ENCODE measurements at places on chromosomes 11 and 22.
A peak's percentile ranks its signal among the peaks of the same experiment; 100 is the strongest.

- no peak for DNase-seq
These were observed 7.6 kb upstream of the SLC39A13 start for GRCh38 chr11:47400768-47401279.

DNA sequence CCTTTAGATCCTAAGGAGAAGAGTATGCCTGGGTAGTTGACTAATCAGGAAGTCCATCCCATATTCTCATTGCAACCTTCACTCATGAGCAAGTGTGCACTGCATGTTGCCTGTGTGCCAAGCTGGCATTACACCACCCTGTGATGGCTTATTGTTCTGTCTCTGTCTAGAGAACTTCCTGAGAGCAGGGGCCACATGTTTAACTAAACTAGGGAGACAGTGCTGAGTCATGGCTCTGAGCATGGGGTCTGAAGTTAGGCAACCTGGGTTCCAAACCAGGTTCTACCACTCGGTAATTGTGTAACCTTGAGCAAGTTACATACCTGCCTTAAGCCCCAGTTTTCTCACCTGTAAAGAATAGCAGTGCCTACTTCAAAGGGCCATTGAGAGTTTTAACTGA, 39.6 kb downstream of the CSNK2A3 start:
- DNase-seq = no peak

DNA sequence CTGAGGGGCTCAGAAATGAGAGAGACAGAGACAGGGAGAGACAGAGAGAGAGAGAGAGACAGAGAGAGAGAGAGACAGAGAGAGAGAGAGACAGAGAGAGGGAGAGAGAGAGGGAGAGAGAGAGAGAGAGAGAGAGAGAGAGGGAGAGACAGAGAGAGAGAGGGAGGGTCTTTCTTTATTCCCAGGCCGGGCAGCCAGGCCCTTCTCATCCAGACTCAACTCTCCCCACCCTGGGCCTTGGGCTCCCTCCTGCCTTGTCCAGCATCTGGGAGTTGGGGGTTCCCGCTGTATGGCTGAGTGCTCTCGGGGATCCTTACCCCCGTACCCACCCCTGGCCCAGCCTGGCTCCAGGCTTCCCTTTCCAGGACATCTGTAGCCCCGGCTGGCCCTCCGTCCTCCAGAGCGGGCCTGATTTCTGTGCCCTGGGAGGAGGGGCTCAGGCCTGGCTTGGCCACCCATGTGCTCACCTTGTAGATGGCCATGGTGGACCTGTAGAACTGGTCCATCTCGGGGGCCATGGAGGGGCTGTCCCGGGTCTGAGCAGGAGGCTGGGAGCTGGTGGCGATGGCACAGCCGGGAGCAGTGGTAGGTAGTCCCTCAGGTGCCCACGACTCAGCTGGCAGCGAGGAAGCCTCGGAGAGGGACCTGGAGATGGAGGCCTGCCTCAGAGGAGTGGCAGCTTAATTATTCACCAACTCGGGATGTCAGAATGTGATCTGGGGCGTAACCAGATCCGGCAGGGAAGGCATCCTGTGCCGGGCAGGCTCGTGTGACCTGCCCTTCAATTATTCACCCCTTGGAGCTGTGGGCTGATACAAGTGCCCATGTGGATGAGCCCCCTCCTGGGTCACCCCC, at the start of gene BAIAP2L2:
BAIAP2L2 (minus strand) TSS at position 677 of the 855 bp plus-strand sequence; CDS start at position 518, 159 bp downstream.
- no peak for DNase-seq

DNA sequence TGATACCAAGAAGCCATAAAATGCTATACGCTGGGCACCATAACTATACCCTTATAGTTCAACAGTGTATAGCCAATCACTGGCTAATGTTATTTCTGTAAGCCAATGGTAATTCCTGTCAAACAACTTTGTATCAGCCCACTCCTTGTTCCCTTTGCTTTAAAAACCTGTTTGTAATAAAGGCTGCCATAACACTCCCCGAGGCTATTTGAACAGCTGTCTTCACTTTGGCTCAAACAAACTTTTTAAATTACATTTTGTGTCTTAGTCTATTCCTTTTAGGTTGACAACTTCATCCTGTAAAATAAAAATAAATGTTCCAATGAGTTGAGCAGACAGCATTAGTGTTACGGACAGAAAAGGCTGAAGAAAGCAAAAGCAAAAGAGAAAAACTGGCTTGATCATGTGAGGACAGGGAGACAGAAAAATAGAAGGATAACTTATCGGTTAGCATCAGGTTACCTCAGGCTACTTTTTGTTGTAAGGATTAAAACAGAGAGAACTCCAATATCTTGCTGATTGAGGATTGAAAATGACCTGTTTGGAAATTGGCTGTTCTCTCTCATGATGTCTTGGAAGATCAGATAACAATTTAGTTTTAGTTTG, 95.0 kb downstream of the AASDHPPT start:
- DNase-seq = no peak

DNA sequence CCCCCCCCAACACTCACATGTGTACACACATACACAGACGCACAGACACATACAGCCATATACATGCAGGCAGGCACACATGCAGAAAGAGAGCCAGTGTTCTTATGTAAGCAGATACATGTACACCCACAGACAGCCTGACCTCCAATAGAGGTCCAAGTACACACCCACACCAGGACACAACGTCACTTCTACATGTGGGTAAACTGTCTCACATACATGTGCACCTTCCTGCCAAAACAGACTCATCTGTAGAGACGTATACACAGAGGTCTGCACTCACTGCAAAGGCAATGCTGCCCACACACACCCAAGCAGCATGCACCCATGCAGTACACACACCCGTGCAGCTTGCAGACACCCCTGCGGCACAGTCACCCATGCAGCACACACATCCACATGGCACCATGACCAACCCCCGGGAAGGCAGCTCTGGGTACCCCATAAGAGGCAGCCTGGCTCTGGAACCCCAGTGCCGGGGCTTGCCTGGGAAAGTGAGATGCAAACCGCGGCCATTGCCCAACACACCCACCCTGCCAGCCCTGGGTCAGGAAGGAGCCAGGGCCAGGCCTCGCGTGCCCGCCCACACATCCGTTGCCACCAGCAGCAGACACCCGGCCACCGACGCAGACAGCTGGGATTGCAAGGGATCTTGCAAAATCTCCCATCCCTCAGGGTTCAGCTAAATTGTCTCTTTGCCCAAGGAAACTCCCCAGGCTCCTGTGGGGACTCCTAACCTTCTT, 10.1 kb downstream of the CASTOR1 start:
- peak; percentile 60 for DNase-seq

- no peak for DNase-seq
These were observed 5.0 kb downstream of the THY1 start for GRCh38 chr11:119417726-119418540.

DNA sequence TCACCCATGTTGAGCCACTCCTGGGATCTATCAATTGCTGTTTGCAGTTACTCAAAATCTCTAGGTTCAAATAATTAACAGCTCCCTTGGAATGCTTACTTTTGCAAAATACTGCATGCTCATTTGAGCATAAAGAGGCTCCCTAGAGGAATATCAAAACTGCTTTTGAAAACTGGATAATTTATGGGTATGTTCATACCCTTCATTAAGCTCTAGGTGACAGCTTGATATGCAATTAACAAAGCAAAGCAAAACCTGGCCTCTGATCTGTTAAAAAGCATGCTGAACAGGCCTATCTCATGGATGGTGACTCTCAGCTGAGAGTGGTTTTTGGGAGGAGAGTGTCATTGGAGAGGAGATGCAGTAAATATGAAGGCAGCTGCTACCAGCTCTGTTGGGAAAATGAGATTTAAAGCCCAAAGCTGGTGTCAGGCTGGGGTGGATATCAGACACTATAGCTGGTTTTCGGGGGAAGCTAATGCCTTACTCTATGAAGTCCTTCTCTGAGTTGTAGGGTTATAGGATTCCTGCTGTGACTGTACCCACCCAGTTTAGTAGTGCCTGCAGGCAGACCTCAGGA, 110.9 kb downstream of the RASSF10 start:
- no peak for DNase-seq

DNA sequence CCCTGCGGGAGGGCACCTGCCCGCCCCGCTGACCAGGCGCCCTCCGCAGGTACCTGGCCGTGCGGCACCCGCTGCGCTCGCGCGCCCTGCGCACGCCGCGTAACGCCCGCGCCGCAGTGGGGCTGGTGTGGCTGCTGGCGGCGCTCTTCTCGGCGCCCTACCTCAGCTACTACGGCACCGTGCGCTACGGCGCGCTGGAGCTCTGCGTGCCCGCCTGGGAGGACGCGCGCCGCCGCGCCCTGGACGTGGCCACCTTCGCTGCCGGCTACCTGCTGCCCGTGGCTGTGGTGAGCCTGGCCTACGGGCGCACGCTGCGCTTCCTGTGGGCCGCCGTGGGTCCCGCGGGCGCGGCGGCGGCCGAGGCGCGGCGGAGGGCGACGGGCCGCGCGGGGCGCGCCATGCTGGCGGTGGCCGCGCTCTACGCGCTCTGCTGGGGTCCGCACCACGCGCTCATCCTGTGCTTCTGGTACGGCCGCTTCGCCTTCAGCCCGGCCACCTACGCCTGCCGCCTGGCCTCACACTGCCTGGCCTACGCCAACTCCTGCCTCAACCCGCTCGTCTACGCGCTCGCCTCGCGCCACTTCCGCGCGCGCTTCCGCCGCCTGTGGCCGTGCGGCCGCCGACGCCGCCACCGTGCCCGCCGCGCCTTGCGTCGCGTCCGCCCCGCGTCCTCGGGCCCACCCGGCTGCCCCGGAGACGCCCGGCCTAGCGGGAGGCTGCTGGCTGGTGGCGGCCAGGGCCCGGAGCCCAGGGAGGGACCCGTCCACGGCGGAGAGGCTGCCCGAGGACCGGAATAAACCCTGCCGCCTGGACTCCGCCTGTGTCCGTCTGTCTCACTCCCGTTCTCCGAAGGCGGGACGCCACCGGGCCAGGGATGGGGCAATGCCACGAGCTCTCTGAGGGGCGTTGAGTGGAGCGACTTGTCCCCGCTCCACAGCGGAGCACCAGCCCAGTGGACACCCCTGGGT, 1.8 kb downstream of the GALR3 start:
- no peak for DNase-seq

GRCh38 chr11:25562417-25562816, 769.5 kb upstream of the ANO3 start:
- DNase-seq = peak; percentile 11

GRCh38 chr11:12161137-12161536, 50.7 kb downstream of the MICAL2 start:
- no peak for DNase-seq

DNA sequence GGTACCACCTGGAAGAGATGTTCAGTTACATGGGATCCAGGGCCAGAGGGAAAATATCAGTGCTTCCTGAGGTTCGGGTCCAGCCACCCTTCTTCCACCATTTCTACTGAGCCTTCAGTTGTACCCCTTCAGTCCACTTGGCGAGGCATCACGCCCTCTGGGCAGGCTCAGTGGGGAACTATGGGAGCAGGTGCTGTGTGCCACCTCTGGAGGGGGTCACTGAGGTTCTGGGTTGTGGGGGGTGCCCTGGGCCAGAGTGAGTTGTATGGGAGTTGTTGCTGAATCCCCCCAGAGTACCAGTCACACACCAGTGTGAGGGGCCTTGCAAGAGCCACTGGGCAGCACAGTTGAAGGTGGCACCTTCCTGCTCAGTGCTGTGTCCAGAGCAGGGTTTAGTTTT, 2.7 kb upstream of the SREBF2 start:
- DNase-seq = no peak

DNA sequence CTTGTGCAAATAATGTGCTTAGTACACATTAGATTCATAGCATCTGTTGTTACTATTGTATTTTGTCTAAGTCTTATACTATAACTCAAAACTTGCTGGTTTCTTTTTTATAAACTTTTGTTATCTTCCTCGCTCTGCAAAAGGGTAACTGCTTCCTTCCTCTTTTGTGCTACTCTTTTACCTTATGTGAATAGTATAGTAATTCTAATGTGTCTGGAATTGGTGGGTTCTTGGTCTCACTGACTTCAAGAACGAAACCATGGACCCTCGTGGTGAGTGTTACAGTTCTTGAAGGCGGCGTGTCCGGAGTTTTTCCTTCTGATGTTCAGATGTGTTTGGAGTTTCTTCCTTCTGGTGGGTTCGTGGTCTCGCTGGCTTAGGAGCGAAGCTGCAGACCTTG, 563.1 kb upstream of the LUZP2 start:
- DNase-seq = no peak

DNA sequence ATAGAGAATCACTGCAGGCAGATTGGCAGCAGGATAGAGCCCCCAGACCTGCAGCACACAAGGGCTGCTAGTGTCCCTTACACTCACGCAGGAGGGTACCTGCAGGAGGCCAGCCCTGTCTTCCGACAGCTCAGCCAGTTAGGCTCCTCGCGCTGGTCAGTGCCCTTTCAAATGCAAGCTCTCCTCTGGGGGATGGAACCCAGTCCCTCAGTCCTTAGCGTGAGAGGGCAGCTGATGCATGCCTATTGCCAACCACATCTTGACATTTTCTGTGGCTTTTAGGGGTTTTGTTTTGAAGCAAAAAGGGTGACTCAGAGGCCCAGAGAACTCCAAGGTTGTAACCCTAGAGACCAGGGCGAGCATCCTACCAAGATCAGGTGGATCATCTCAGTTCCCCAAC, 40.0 kb downstream of the WNT11 start:
- no peak for DNase-seq

DNA sequence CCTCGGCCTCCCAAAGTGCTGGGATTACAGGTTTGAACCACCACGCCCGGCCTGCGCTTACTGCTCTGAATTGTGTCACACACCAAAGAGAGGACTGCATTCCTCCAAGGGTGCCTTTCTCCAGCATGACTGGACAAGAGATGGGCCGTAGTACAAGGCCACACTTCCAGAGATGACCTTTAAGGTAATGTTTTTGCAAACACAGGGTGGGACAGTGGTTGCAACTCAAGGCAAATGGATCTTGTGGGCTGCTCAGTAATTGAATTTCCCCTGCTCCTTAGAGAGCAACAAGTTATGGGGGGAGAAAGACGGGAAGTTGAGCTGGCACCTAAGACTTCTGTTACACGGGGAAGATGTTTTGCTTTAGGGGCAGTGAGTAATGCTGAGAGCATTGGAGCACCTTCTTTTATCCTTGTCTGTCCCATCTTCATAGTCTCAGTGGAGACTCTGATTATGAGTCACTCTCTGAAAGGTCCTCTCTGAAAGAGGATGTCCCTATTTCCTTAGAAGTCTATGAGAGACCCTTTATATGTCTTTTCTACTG, 66.3 kb downstream of the C11orf91 start:
- no peak for DNase-seq

- no peak for DNase-seq
These were observed 4.9 kb downstream of the MMP13 start for GRCh38 chr11:102950622-102951081.

- no peak for DNase-seq
These were observed 959 bp upstream of the HIPK3 start for GRCh38 chr11:33256031-33256812.

Measured in left ventricle myocardium inferior (tissue), 1 donor.